NCI-H446 (cell line): ENCODE measurements at places on chromosomes 3 and 15.

GRCh38 chr15:89971592-89971997, 29.5 kb upstream of the ZNF710 start:
- no peak for DNase-seq

DNA sequence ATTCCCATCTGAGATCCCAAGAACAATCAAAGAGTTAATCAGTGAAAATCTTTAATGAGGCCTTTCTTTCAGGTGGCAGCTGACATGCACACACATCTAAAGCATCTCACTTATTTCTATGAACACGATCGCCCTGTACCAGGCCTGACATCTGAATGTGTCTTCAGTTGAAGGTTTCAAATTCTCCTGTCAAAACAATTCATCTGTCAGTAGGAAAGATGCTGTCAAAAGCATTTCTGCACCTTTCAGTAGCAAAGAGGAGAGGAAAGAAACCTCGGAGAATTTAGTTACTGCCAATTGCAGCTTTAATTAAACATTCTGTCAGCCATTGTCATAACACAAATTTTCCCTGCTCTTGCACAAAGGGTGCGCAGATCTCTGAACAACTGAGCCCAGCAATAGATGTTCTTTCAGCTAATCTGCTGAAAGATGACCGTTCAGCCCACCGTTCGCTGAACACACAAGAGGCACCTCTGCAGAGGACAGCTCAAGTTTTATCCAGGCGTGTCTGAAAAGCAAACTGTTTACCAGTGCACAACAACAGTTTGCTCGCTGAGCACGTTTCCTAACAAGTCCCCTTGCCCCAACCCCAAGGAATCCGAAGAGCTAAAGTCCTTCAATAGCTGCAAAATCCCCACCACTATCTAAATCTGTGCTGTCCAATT, 34.1 kb downstream of the LRIG1 start:
- no peak for DNase-seq

- DNase-seq = no peak
Measured at GRCh38 chr3:18111796-18112232, 313.3 kb downstream of the SATB1 start.

DNA sequence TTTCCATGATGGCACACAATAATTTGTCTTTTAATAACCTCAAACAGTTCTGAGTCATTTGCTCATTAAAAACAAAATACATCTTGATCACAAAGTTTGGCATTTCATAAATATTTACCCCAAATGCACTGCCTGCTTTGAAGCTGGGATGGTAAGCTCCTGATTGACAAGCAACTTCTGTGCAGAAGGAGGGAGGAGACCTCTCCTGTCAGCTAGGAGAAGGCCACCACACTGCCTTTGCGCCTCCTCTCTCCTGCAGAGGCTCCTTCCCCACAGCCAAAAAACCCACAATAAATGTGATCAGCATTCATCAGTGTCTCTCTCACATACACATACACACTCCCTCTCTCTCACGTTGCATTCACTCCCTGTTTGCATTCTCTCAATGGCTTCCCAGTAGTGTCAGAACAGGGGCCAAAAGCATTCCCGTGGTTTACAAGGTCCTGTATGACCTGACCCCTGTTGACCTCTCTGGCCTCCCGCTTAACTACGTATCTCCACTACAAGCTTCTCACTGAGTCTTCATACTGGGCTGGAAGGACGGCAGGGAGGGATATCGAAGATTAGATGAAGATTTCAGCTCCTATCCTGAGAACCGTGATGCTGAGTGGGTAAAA, 216.4 kb downstream of the FOXP1 start:
- no peak for DNase-seq

DNA sequence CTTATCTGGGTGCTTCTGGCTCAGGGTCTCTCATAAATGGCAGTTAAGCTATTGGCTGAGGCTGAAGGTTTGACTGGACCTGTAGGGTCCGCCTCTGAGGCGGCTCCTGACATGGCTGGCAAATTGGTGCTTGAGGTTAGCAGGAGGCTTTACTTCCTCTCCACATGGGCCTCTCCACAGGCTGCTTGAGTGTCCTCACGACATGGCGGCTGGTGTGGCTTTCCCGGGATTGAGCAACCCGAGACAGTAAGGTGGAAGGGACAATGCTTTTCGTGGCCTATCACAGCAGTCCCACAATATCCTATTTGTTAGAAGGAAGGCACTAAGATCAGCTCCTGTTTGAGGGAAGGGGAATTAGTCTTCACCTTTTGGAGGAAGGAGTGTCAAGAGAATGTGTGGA, 267.3 kb upstream of the LRRFIP2 start:
- no peak for DNase-seq

DNA sequence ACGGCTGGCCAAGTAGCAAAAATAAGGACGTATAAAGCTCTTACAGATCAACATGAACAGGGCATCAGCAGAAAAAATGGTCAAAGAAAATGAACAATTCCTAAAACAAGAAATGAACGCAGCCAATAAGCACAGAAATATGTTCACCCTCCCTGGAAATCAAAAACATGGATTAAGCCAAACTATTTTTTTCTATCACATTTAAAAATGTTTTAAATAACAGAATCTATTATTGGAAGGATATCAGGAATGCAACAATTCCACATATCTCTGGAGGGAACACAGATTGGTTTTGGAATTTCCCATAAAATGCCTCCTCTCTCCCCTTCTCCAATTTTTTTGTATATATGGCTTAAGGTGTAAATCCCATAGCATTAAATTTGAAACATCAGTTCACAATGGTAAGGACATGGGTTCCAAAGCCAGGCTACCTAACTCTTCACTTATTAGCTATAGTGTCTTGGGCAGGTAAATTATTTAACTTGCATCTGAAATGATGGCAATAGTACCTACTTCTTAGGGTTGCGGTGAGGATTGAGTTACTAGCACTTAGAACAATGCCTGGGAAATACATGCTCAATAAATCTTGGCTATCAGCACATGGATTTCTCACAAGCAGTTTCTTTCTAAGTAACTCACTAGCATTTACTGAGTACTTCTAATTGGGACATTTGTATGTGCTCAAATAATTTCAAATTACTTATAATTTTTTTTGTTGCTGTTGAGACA, 10.1 kb downstream of the UACA start:
- DNase-seq = no peak

DNA sequence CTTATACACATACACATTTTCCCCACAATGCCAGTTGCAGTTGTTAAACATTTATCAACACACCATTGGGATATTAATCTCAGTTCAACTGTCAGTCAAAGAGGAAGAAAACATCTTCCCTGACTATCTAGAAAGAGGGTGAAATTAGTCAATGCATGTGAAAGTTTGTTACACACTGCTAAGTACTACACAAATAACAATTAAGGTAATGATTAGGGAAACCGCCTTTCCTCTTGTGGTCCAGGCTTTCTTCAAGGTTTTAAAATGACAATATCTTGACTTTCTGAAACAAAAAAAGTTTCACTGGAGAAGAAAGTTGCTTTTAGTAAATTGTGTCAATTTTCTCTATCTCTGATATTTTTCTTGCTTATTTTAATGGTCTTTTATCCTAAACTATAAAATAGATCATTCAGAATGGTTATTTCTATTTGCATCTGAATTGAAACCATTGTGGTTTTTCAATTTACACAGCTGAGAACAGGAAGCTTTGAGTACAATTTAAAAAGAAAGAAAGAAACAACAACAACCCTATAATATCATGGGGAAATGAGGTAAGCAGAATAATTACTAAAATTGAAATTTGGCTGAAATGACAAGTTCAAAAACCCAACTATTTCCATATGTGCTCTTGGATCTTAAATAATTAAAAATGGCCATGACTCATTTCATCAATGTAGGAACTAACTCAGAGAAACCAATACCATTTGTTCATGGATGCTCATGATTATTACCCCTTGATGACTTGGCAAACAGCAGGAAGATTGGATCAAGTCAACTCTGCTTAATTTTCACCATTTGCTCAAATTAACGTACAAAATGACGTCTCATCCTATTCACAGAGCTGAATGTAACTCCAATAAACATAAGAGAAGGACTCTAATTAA, 31.7 kb downstream of the GPR149 start:
- DNase-seq = no peak

- no peak for DNase-seq
Measured at GRCh38 chr15:89075101-89075640, 13.1 kb upstream of the ABHD2 start.
